MCF 10A (cell line): ENCODE measurements at places on chromosomes 4 and X. TPM values are rescaled to one million over a fixed set of nuclear protein-coding genes. Genes with fewer than 3 reads are reported as not detected.

The SORCS2 gene
- total RNA-seq: 0.05 TPM in 1 of 2 replicates, not detected in the other

- no peak overlapping the region for H3K27ac ChIP-seq
- peaks cover under 1% of the 10 kb centered on the region for H3K4me1 ChIP-seq
- no peaks in the 10 kb centered on the region for H3K36me3 ChIP-seq
- DNase-seq: no peak
These were observed 258.5 kb upstream of the SLIT2 start for GRCh38 chr4:19993242-19993641.

DNA sequence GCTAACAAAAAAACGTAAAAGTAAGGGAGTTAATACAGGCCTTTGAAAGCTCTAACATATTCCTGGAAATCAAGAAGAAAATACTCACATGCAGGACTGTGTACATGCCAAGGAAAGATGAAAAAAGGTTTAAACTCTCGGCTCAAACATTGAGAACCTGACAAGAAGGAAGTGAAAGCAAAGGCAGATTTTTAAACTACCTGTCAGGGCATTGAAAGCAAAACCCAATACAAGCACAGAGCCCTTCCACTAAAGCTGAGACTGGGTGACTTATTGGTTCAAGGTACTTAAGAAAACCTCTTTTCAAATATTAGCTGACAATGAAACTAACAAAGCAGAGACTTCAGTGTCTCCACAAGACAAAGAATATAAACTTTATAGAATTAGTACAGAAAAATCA is 313.0 kb upstream of the GRID2 start:
- H3K27ac ChIP-seq: no peak overlapping the region
- H3K4me3 ChIP-seq: no peak overlapping the region
- no peaks in the 10 kb centered on the region for H3K36me3 ChIP-seq
- H3K4me1 ChIP-seq: no peaks in the 10 kb centered on the region
- no peak for DNase-seq
- no peaks in the 10 kb centered on the region for H3K27me3 ChIP-seq

DNA sequence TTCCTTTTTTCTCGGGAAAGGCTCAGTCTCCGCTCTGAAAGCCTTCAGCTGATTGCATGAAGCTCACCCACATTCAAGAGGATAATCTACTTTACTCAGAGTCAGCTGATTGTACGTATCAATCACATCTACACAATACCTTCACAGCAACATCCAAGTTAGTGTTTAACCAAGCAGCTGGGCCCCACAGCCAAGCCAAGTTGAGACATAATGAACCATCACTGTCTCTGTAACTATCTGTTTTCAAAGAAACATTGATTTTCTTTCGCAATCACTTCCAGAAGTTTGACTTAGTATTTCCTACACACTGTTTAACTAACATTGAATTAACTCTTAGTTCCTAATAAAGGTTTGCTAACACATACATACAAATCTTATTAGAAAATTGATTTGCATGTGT is 40.3 kb downstream of the RWDD4 start:
- H3K4me3 ChIP-seq: no peak overlapping the region
- no peaks in the 10 kb centered on the region for H3K4me1 ChIP-seq
- DNase-seq: no peak
- no peaks in the 10 kb centered on the region for H3K27me3 ChIP-seq
- H3K27ac ChIP-seq: no peak overlapping the region
- H3K36me3 ChIP-seq: no peaks in the 10 kb centered on the region

The HS3ST1 gene
- total RNA-seq: 0.21 and 0.25 TPM in 2 replicates

DNA sequence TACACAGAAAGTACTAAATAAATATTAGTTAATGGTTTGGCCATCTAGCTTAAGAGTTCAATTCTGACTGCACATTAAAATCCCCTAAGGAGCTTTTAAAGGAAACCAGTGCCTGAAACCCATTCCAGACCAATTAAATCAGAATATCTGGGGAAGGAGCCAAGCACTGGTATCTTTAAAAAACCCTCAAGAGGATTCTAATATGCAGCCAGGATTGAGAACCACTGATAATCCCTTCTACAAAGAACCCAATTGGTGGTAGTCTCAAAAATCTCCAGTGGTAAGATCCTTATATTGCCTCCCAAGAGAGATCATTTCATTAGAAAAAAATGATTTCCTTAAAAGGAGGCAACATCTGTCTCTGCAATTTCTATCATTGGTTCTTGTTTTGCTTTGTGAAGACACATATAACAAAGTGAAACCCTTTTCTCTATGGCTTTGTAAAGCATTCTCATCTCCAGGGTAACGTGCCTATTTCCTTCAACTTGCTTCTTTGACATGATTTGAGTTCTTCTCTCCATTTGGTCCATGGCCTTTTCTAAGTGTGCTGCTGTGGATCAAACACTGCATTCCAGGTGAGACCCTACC is 3.5 kb downstream of the GPR34 start:
- no peak overlapping the region for H3K4me3 ChIP-seq
- DNase-seq: no peak
- no peak overlapping the region for H3K27ac ChIP-seq
- peaks cover 34% of the 10 kb centered on the region for H3K27me3 ChIP-seq
- no peaks in the 10 kb centered on the region for H3K4me1 ChIP-seq

The MAP9 gene
- 13.2 and 14.2 TPM in 2 replicates for total RNA-seq

The ARMCX6 gene
- not detected in 2 replicates for total RNA-seq

DNA sequence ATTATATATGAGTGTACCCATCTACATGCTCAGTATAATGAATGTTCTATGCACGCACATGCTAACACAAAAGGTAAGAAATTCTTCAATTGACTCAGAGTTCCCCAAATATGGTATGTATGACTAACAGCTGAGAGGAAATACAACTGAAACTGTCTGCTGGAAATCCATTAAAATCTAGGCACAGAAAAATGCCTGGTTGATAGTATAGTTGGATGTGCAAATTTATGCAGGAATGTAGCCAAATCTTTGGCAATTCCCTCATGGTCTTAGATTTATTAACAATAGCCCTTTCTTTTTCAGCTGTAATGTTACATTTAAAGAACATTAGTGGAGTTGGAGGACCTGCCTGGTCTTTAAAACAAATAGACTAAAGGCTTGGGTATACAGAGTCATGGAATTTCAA is 5.5 kb downstream of the CAMK2D start:
- no peak overlapping the region for H3K27ac ChIP-seq
- H3K4me1 ChIP-seq: peaks cover 18% of the 10 kb centered on the region
- peaks cover 18% of the 10 kb centered on the region for H3K36me3 ChIP-seq
- no peak overlapping the region for H3K4me3 ChIP-seq

DNA sequence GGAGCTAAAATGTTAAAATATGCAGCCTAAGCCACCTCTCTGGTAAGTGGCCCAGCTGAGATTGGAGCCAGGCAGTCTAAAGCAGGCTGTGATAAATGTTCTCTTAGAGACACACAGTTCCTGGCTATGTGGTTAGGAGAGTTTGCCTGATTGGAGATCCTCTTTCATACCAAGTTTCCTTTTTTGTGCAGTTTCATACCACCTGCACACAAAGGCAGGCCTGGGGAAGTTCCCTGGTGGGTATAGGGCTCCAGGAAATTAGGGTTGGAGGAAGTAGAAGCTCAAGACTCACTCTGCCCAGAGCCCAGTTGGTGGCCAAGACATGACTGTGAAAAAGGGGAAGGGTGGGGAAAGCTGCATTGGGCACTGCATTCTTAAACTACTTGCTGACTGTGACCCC is 16.9 kb downstream of the CYBB start:
- H3K36me3 ChIP-seq: no peaks in the 10 kb centered on the region
- H3K4me3 ChIP-seq: no peak overlapping the region
- peaks cover 43% of the 10 kb centered on the region for H3K27me3 ChIP-seq
- H3K4me1 ChIP-seq: no peaks in the 10 kb centered on the region

DNA sequence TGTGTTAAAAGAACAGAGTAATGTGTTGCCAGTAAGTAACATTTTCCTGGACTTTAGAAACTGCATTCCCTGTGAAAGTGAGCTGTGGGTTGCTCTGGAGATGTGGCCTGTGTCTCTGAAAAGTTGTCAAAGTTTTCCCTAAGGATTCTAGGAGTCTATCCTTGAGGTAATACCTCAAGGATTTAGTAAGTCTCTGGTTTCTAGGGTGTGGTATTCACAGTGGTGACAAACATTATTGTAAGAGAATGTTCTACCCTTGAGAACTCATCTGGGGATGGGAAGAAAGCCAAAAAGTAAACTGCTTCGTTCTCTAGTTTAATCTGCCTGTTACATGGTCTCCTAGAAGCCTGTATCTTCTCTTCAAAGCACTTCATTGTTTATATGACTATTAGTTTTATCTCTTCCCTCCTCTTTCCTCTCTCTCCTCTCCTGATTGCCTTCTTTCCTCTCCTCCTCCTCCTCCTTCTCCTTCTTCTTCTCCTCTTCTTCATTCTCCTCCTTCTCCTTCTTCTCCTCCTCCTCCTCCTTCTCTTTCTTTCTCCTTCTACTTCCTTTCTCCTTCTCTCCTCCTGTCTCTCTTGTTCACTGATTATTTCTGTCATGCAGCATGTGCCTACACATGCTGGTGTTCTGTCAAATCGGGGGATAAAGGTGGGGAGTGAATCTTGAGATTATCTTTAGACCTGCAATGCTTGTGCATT is 321.3 kb downstream of the PTTG2 start:
- H3K4me3 ChIP-seq: no peak overlapping the region
- H3K27ac ChIP-seq: peak overlapping the region; percentile 36
- peak; percentile 38 for DNase-seq
- H3K36me3 ChIP-seq: no peaks in the 10 kb centered on the region
- H3K4me1 ChIP-seq: peaks cover 15% of the 10 kb centered on the region

The ADGRL3 gene
- total RNA-seq: 3.5 and 3.6 TPM in 2 replicates

DNA sequence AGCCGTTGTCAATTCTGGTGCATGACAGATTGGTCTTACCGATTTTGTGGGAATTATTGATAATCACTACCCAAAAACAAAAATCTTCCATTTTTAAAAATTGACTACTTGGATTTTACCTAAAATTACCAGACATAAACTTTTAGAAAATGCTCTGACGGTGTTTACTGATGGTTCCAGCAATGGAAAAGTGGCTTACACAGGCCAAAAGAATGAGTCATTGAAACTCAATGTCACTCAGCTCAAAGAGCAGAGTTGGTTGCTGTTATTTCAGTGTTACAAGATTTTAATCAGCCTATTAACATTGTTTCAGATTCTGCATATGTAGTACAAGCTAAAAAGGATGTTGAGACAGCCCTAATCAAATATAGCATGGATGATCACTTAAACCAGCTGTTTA is 23.0 kb upstream of the UGT2B17 start:
- no peaks in the 10 kb centered on the region for H3K4me1 ChIP-seq
- peak; percentile 8 for DNase-seq
- no peak overlapping the region for H3K27ac ChIP-seq
- H3K36me3 ChIP-seq: no peaks in the 10 kb centered on the region

DNA sequence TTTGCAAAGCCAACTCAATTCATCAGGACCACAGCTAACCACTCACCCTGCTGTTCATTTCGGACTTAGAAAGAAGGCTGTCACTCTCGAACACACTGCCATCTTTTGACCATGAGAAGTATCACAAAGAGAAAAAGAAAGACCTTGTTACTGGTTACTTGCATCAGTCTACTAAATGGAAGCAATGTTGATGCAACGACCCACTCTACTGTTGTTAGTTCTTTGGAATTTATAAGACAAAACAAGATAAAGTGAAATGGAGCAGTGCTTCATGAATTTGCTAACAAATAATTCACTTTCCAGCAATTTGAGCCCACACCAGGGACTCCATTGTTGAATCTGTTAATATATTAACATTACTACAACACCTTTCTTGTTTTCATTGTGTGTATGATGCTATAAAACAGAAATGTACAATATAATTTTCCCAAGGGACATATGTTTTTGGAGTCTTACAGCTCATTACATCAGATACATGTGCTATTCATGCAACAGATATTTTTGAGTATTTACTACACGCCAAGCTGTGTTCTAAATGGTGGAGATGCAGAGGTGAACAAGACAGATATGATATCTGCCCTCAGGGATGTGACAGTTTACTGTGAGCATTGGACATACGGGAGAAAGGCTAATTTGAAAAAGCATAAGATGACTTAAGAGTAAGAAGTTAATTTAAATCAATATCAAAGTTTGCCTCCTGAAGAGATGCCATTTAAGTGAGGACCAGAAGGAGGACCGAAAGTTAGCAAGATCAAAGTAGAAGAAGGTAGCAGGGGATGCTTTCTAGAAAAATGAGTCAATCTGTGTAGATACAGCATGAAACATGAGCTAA is 87.2 kb downstream of the AREG start:
- H3K27me3 ChIP-seq: no peaks in the 10 kb centered on the region
- DNase-seq: peak; percentile 91
- no peak overlapping the region for H3K4me3 ChIP-seq
- no peaks in the 10 kb centered on the region for H3K36me3 ChIP-seq

The UGT2B7 gene
- total RNA-seq: not detected in 2 replicates

DNA sequence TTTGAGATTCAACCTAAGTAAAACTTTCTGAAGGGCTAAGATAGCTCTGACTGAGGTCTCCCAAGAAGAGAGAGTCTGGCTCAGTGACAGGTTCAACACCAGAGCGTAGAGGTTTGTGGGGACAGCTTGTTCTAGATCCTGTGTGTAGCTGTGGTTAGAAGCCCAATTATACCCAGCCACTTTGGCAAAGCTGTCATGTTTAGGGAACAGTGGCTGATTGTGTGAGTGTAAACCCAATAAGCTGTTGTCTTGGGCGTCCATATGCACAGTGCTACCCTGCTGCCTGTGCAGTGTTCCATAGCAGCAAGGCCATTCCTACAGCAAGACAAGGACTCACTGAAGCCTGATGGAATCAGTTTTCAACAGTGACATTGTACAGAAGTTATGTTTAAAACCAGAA is 11.2 kb upstream of the SCRG1 start:
- no peak for DNase-seq
- H3K4me3 ChIP-seq: no peak overlapping the region
- peaks cover 18% of the 10 kb centered on the region for H3K36me3 ChIP-seq
- H3K27ac ChIP-seq: no peak overlapping the region
- no peaks in the 10 kb centered on the region for H3K27me3 ChIP-seq

GRCh38 chr4:142383800-142384470 is 462.2 kb downstream of the INPP4B start:
- no peak overlapping the region for H3K4me3 ChIP-seq
- peak; percentile 74 for DNase-seq
- H3K27ac ChIP-seq: peak overlapping the region; percentile 54
- H3K4me1 ChIP-seq: peaks cover 33% of the 10 kb centered on the region
- peaks cover 15% of the 10 kb centered on the region for H3K36me3 ChIP-seq

The TKTL2 gene
- total RNA-seq: not detected in 2 replicates

DNA sequence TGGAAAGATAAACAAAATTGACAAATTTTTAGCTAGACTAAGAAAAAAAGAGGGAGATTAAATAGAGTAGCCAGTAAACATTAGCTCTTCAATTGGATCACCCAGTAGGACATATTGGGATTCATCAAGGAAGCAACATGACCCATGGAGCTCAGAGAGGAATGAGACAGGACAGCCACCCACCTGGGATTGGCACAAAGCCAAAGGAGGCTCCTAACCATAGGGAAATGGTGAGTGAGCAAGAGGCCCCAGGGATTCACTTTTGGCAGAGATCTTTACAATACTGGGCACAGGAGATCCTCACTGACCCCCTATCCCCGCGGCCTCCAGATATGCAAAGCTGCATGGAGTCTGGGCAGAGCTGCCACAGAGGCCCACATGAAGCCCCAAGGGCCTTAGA is 34.8 kb upstream of the CXCL6 start:
- no peak overlapping the region for H3K4me3 ChIP-seq
- no peaks in the 10 kb centered on the region for H3K4me1 ChIP-seq
- H3K36me3 ChIP-seq: no peaks in the 10 kb centered on the region
- no peak overlapping the region for H3K27ac ChIP-seq
- H3K27me3 ChIP-seq: no peaks in the 10 kb centered on the region

GRCh38 chrX:77603635-77604336 is 156.6 kb downstream of the FGF16 start:
- H3K4me3 ChIP-seq: no peak overlapping the region
- DNase-seq: no peak
- no peak overlapping the region for H3K27ac ChIP-seq
- no peaks in the 10 kb centered on the region for H3K27me3 ChIP-seq
